ENCODE measurements at places on chromosomes 11 and 22. TPM values are rescaled to one million over a fixed set of nuclear protein-coding genes. Genes with fewer than 3 reads are reported as not detected.
A peak's percentile ranks its signal among the peaks of the same experiment; 100 is the strongest.

Gene FAM180B
- 0.62 TPM for total RNA-seq

Gene OR5J2
- not detected for total RNA-seq

Gene RTN4RL2
- total RNA-seq: 5.2 TPM

Gene OR52I2
- not detected for total RNA-seq

Gene UPK3A
- total RNA-seq: not detected

Gene PIWIL4
- total RNA-seq: 2.5 TPM

Gene SLC22A8
- not detected for total RNA-seq

Gene MMP7
- total RNA-seq: 0.34 TPM

Gene JHY
- 4.2 TPM for total RNA-seq

Gene TMEM86A
- 0.09 TPM for total RNA-seq

Gene LUZP2
- 0.17 TPM for total RNA-seq

Gene OR2AG1
- total RNA-seq: not detected

Gene TMPRSS6
- not detected for total RNA-seq

Gene IL10RA
- not detected for total RNA-seq

Gene P2RX6
- total RNA-seq: 0.39 TPM

Gene NAALAD2
- 4.0 TPM for total RNA-seq

Gene ZBTB16
- 14.1 TPM for total RNA-seq

Gene OR51B5
- not detected for total RNA-seq

Gene DEFB108B
- not detected for total RNA-seq

Gene INPP5J
- total RNA-seq: 4.8 TPM

DNA sequence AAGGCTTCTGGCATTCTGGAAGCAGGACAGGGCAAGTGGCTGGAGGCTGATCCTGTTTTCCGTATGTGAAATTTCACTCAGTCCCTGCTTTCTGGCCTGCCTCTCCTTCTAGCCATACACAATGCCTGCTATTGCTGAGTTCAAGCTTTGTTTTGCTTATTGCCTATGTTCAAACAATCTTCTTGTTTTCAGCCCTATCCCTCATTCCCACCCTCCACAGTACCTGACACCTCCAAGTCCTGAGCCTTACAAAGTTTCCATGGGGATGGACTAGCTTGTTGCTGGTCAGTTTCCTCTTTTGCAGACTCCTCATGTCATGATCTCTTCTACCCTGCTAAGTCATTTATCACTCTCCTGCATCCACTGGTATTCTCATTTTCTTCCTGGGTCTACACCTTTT is 38.1 kb downstream of the FAM76B start:
- DNase-seq: no peak

GRCh38 chr22:49368976-49369725 is 458.5 kb downstream of the BRD1 start:
- DNase-seq: peak; percentile 71

DNA sequence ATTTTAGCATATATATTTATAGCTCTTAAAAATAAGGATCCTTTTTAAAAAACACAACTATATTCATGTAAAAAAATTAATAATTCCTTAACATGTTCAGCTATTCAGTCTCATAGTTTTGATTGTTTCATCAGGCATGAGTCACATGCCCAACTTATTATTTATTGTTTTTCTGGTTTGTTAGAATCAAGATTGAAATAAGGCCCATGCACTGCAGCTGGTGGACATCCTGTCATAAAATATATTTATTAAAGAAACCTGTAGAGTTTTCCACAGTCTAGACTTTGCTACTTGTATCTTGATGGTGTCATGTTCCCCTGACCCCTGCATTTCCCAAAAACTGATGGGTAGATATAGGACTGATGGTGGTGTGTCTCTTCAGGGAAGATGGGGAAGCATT is 77.4 kb downstream of the PARVA start:
- DNase-seq: no peak

- DNase-seq: no peak
Observed at GRCh38 chr11:66885950-66886440, 29.1 kb downstream of the LRFN4 start.

DNA sequence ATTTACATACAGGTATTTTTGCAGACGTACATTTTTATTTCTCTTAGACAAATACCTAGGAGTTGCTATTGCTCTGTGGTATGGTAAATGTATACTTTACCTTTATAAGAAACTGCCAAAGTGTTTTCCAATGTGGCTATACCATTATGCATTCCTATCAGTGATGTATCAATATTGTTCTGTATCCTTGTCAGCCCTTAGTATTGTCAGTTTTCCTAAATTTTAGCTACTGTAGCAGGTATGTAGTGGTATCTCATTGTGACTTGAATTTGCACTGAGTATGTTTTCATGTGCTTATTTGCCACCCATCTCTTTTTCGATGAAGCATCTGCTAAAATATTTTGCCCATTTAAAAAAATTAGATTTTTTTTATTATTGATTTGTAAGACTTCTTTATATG is 37.0 kb downstream of the CLPB start:
- no peak for DNase-seq

DNA sequence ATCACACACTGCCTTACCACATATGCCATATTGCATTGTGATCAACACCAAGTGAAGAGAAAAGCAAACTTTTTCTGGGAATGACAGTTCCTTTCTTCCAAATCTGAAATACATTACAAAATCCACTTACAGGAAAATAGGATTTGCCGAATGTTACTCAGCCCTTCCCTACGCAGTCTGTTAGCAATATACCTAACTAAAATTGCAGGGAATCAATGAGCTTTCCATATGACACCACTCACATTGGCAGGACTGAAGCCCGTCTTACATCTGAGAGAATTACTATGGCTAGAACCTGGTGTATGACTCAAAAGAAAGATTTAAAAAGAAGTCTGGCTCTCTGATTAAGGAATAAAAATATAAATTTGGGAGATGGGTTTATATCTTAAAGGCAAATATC is 136.0 kb downstream of the LRRC4C start:
- DNase-seq: no peak

- no peak for DNase-seq
Observed at GRCh38 chr11:93591247-93591898, 48.2 kb upstream of the SMCO4 start.

DNA sequence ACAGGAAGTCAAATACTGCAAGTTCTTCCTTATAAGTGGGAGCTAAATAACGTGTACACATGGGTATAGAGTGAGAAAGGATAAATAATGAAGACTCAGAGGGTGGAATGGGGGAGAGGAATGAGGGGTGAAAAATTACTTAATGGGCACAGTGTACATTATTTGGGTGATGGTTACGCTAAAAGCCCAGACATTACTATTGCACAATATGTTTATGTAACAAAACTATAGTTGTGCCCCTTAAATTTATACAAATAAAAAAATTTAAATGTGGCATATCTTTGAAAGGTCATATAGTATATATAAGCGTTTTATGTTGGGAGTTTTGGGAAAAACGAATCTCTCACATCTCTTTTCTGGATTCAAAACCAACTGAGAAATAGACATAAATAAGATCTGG is 96.1 kb downstream of the KIF18A start:
- DNase-seq: no peak

GRCh38 chr11:75244052-75244814 is 3.7 kb downstream of the TPBGL start:
- DNase-seq: no peak

DNA sequence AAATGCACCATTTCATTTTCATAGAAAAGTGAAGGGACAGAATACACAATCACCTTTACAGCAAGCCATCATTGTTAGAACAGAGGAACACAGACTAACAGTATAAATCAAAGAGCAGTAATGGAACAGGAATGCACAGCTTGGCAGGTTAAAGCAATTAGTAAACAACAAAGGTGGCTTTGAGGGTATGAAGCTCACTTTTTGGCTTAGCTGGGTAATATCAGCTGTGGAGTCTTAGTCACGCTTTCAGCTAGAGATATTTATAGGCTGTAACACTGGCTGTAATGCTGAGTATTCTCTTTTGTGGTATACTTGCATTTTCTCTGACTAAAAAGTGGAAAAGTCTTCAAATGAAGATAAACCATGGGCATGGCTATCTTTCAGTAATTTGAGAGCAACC is 1780.5 kb downstream of the LRRC4C start:
- no peak for DNase-seq

- no peak for DNase-seq
Observed at GRCh38 chr22:20567993-20568417, 60.6 kb downstream of the MED15 start.

- no peak for DNase-seq
Observed at GRCh38 chr11:25710975-25711374, 621.0 kb upstream of the ANO3 start.

GRCh38 chr11:104650234-104650633 is 248.0 kb downstream of the CASP12 start:
- peak; percentile 22 for DNase-seq

DNA sequence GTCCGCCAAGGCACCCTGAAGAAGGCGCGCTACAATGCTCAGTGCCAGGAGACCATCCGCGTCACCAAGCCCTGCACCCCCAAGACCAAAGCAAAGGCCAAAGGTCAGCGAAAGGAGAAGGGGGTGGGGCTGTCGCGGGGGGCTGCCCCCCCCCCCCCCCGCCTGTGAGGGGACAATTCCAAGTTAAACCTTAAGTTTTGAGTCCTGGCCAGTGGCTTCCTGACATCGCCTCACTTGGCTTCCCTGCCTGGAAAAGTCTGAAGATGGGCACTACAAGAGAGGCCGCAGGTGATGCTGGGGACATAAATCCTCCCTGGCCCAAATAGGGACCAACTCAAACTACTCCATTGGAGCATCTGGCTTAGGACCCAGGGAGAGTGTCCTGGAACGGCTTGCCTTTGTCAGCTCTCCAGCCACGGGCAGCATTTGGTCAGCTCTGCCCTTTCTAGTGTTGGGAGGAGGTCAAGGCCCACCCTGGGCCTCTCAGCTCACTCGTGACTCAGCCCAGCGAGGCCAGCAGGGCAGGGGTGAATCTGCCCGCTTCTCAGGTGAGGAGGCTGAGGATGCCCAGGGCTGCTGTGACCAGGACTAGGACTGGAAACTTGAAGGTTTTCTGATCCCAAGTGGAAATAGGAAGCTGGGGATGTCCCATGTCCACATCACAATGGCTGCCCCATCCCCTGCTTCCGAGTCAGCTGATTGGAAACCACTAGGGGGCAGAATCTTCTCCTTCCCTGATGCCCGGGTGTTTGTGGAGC is 1.4 kb downstream of the MDK start:
- DNase-seq: peak; percentile 88

- DNase-seq: no peak
Observed at GRCh38 chr22:21803811-21804249, 63.6 kb downstream of the MAPK1 start.

GRCh38 chr11:134560566-134561330 is 148.7 kb upstream of the B3GAT1 start:
- no peak for DNase-seq

DNA sequence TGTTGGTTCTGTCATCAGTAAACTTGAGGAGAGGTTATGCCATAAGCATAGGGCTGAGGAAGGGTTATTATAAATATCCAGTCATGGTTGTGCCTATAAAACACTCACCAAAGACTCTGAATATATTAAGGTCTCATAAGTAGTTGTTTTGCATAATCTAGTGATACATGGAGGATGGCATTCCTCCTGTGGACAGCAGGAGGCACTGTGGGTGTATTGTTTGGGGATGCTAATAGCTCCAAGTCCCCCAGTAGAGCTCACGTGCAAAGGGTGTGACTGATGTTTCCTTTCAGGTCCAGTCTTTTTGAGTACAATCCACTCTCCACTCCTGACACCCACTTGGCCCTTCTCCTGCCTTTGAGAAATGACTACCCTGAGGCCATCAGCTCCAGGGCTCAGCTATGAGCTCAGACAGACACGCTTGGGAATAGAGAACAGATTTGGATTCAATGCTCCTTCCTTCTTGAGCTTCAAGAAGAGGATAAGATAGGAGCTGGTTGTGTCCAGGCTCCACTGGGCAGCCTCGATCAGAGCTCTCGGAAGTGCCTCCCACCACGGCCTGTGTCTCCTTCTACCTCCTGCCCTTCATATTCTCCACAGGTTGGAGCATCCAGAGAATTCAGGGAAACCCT is 85.2 kb upstream of the IGLL5 start:
- DNase-seq: peak; percentile 19

DNA sequence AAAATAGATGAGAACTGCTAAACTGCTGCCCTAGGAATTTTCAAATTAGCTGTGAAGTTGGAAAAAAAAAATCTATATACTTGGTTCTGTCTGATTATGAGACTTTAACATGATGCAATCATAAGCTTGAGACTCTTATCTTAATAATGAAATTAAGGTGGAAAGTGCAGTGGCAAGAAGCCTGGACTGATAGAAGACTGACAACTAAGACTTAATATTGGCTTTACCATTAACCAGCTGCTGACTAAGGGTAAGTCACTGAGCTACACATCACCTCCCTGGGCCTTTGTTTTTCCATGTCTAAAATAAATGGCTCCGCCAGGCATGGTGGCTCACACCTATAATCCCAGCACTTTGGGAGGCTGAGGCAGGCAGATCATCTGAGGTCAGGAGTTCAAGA is 56.9 kb downstream of the SLC35F2 start:
- DNase-seq: no peak

- DNase-seq: peak; percentile 89
Observed at GRCh38 chr11:32006799-32007388, 84.0 kb upstream of the RCN1 start.

DNA sequence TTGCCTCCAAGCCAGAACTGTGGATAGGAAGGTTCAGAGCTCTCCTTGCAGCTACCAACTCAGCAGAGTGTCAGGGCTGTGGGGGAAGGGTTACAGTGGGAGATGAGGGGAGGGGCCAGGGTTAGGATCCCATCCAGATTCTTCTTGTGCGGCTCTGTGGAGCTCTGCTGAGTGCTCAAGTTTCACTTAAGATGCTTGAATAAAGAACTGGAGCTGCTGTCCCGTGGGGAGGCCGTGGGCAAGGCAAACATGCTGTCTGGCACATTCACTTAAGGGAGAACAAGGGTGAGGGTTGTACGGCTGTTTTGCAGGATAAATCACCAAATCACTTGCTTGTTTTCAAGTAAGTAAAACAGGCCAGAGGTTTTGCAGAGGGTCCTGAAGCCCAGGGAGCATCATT is 197.1 kb downstream of the FAM76B start:
- peak; percentile 22 for DNase-seq

DNA sequence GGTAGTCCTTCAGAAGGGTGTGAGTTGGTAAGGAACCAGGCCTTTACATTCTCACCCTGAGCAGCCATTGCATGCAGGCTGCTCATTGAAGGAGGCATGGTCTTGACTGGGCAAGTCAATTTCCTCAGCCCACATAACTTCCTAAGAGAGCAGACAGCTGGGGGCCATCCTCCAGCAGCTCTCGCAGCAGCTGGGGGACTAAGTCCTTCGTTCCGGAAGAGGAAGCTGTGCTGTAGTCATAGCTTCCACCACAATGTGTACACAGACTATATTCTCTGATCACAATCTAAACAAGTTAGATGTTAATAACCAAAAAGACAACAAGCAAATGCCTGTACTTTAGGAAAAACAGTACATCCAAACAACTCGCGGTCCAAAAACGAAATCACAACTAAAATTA is 30.1 kb upstream of the MPPED1 start:
- DNase-seq: no peak

- no peak for DNase-seq
Observed at GRCh38 chr11:1756791-1757771, 6.6 kb downstream of the CTSD start.
